ENCODE measurements at places on chromosomes 5 and 9.

DNA sequence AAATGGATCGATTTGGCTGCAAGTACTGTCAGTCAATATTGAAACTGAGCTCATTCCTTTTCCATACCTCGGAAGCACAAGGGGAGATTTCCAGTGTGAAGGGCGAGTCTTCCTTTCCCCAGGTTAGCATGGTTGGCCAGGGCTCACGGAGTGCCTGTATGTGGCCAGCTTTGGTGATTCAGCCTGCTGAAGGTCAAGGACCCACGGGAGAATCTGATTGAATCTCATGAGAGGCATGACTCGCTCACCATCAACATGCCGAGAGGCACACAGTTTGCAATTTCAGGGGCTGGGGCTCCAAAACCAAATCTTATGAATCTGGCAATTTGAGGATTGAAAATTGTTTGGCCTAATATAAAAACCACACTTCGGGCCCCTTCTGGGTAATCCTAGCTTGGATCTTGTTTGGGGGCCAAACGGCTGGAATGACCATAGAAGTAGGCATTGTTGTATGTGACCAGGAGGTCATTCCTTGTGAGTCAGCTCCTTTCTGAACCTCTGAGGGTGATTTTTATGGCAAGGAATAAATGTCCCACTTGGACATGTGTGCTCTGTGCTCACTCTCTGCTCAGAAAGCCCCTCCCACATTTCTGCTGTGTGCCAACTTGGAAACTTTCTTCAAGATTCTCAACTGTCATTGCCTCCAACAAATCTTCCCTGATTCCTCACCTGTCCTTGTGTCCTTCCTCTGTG, 69.8 kb downstream of the DOCK2 start:
- no peak for DNase-seq

DNA sequence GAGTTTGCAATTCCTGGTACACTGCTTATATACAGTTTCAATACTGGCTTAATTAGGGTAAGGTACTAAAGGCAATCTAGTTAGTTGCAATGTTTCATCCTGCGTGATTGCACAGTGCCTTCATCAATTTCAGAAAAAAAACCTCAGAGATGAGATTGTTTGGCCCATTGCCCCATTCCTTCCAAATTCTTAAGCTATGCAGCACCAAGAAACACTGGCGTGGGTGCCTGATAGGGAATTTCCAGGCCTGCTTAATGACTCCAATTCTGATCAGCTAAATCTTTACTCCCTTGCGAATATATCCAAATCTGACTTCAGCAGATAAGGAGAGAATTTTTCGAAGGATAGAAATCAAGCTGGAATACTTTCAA, 35.9 kb upstream of the GAS1 start:
- no peak for DNase-seq

GRCh38 chr5:169942181-169942580, 38.1 kb downstream of the INSYN2B start:
- no peak for DNase-seq

GRCh38 chr5:359301-359897, 37.9 kb downstream of the AHRR start:
- DNase-seq = no peak

DNA sequence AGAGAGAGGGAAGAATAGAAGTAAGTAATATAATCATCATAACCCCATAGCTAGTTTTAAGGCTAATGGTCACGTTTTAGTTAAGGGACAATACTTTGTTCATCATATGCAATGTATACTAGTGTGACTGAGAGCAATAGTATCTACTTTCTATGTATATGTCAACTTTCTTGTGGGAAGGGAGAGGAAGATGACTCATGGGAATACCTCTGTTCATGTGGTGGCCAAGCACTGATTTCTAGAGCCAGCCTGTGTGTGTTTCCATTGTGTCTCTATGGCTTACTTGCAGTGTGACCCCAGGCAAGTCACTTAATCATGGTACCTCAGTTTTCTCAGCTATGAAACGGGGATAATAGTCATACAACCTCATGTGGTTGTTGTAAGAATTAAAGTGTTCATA, 639.6 kb downstream of the CETN3 start:
- DNase-seq = no peak

GRCh38 chr9:90905822-90906221, 104.2 kb downstream of the SYK start:
- no peak for DNase-seq

DNA sequence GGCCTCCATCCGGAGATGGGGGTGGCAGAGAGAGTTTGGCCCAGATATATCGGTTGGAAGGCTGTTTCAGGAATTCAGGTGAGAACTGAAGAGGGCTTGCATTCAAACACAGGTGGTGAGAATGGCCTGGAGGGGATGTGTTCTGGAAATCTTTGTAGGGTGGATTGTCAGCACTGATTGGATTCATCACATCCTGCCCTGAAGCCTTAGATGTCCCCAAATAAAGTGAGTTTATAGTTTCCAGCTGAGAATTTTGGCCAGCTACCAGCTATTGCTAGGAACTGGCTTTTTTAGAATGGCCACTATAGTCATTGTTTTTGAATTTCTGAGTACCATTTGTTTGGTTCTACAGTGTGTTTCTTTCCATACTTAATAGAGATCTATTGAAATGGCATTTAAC, 46.1 kb upstream of the ANKH start:
- DNase-seq = no peak

GRCh38 chr5:72465066-72465465, 42.1 kb downstream of the ZNF366 start:
- DNase-seq = no peak

GRCh38 chr9:128101690-128102089, 25.8 kb downstream of the PTGES2 start:
- no peak for DNase-seq

DNA sequence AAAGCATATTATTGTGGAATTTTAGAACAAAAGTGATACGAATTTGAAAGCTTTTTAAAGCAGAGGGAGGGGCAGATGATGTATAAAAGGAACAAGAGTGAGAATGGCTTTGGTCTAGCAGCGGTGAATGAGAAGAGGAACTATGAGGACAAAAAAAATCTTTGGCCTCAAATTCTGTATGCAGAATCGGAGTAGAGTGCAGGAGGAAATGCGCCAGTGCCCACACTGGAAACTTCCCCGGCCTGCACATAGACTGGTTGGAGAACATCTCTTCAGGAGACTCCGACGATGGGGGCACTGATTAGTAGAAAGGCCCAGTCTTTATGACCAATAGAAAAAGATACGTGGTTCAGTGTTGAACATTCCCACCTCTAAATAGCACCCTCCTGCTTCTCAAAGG, 51.3 kb downstream of the SLC46A2 start:
- DNase-seq = no peak

- DNase-seq = no peak
Measured at GRCh38 chr5:39282561-39282960, 63.2 kb upstream of the FYB1 start.

DNA sequence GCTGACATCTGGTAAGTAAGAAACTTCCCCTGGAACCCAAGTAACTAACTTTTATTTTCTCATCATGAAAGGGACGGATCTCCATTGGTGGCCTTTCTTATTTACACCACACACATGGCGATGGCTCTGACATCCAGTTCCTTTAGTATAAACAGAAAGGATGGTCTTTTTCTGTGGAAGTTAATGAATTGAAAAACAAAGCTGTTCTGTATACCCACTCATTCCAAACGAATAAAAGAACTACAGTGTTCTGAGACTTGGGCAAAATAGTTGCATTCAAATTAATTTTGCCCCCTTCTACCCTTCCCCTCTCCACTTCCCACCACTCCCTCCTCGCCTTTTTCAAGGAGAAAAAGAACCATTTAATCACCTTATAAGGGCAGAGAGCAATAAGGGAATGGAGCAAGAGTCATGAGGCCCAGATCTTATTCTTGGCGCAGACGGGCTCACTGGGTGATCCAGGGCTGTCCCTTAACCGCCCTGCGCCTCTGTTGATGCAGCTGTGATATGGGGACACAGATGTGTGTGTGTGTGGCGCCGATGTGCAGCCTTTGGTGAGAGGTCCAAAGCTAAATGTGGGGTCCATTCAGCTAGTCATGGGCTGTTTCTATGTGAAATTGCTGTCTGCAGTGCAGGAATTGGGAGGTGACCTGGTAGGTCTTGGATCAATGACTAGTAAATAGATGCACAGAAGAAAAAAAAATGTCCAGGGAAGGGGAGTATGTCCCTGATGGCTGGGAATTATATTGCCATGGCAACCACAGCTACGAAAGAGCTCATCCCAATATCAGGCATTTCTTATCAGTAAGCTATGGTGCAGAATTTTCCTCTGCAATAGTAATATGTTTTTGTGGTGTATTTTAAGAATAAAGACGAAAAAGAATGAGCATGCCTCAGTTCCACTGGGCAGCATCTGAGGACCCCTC, 141.5 kb upstream of the ERCC6L2 start:
- DNase-seq = no peak

DNA sequence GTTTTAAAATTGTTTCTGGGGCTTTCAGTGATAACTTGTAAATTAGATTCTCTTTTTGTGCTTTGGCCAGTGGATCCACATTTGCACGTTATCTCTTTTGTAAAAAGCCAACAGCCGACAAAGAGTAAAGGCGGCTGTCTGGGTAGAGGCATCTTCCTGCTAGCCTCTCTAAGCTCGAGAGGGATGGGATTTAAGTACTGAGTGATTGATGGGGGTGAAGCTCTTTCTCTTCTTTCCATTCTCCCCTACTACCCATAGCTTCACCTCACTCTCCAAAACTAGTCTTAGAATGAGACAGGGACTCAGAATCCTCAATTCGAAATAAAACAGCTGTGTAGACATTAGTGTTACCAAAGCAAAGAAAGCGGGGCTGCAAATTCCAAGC, 3.4 kb downstream of the PBX3 start:
- DNase-seq = no peak

DNA sequence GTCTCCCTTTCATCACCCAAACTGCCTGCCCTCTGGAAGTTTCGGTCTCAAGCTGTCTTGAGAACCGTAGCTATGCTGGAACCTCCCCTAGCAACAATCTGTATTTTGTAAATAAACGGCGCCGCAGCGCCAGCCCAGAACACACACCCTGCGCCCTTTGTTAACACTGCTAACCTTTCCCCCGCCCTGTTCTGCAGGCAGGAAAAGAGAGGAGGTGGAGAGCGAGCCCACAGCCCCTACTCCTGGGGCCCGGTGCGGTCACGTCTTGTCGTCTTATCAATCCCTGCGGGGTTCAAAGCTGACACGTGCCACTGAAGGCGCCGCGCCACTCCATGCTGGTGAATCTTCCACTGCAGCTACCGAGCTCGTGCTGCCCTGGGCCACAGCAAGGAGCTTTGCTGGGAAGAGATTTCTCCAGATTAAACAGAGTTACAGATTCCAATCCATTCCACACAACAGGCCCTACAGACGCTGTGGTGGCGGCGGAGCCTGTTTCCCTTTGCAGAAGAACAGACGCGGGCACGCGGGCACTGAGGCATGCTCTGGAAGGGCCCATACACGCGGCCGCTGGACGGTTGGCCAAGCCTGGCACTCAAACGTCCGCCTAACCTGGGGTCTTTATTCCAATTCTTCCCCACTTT, 25.3 kb downstream of the ZDHHC11B start:
- peak; percentile 69 for DNase-seq

DNA sequence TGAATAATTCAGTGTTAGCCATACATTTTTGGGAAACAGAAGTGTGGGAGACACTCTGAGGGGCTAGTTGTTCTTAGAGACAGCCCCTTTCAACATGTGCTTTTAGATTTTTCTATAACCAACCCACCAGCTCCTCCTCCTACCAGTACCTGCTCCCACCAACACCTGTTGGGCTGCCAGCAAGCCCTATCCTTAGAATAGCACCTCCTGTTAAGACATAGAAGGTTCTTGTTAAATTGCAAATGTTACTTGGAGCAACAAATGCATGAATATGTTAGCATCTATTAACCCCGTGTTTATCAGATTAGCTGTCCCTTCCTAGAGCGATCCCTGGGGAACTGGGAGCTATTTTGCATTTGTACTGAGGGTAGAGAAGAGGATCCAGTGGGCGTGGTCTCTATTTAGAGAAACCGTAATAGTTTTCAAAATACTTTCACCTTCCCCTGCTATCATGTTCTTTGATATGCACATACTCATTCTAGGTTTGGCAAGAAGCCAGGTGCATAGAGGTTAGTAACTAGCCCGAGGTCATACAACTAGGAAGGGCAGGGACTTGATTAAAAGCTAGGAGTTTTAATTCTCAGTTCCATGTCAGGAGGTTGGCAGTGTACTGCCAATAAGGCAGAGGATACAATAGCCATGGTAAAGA, 334.4 kb downstream of the KCTD16 start:
- DNase-seq = peak; percentile 7

DNA sequence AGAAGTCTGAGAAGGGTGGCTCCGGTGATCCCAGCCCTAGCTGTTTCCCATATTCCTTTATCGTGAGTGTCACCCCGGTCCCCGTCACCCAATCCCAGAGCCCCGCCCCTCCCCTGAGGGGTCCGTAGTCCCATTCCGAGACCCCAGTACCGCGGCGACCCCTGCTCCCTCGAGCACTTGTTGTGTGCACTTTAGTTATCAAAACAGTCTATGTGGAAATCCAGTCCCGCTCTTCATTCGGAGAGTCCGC, 223 bp downstream of the LRSAM1 start:
- no peak for DNase-seq

DNA sequence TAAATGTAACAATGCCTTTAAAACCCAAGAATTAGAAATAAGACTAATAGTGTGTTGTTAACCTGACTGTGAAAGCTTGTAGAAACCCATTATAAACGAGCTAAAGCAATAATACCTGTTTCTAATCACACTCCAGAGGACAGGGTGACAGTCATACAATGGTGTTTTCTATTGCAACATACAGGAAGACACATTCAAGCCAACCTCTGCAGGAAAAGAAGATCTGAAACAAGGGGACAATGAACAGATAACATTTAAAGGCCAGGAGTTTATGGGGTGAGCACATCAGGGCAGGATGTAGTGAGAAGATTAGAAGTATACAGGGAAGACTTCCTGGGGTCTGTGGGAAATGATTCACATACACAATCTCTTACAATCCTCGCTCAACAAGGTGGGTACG, 13.8 kb downstream of the BARHL1 start:
- no peak for DNase-seq

GRCh38 chr5:158869092-158869491, 230.6 kb downstream of the EBF1 start:
- DNase-seq = peak; percentile 74

GRCh38 chr9:22308177-22308576, 138.4 kb upstream of the DMRTA1 start:
- no peak for DNase-seq

GRCh38 chr9:36999728-37000333, 34.2 kb downstream of the PAX5 start:
- no peak for DNase-seq

DNA sequence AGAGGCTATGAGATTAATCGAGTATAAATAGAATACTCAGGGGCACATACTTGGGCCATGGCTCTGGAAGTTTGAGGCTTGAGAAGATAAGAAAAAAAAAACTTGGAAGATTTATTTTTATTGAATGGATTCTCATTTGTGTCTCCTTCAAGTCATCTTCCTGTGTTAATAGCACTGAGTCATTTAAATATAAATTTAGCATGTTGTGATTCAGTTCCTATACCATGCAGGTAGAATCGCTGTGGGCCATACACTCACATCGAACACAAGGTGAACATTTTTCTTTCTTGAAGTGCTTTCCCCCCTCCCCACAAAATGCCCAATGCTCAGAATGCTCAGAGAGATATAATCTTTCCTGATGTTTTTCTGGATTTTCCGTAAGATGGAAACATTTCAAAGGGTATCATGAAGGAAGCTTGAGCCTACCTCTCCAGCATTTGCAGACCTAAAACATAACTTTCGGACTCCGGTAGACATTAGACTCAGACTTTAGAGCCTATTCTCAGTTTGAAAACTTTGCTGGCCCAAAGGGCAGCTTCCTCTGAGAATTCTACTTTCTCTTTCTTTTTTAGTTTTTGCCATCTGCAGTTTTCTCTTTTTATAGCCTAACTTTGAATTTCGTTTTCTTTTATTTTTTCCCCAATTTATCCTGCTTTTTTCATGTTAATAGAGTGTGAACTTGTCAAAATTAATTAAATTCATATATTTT, 737.6 kb upstream of the NUDT12 start:
- no peak for DNase-seq
